Activated CD4-positive, alpha-beta T cell treated with anti-CD3 and anti-CD28 coated beads, Interleukin-2, amount 10 ng/mL, durations not matched to agents 24 days and 14 days (primary cell): ENCODE measurements at places on chromosomes 2 and 18. TPM values are rescaled to one million over a fixed set of nuclear protein-coding genes. Genes with fewer than 3 reads are reported as not detected.

DNA sequence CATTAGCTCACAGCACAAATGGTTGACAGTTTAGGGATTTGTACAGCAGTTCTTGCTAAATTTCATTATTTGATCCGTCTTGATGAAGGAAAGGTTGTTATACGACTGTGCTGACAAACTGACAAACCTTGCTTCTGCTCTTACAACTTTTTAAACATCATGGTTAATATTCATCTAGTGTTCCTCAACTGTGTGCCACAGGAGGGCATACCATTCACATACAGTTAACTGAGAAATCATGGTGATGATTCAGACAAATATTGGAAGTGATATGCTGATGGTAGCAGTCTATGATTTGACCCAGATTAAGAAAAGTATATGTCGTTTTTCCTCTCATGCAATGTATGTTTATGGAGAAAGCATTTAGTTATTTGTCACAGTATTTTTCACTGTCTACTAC, 129.8 kb upstream of the FSIP2 start:
- H3K4me3 ChIP-seq, result no peak overlapping the region
- no peak for DNase-seq
- no peak overlapping the region for H3K27ac ChIP-seq
- H3K36me3 ChIP-seq, result no peaks in the 10 kb centered on the region
- no peaks in the 10 kb centered on the region for H3K4me1 ChIP-seq

DNA sequence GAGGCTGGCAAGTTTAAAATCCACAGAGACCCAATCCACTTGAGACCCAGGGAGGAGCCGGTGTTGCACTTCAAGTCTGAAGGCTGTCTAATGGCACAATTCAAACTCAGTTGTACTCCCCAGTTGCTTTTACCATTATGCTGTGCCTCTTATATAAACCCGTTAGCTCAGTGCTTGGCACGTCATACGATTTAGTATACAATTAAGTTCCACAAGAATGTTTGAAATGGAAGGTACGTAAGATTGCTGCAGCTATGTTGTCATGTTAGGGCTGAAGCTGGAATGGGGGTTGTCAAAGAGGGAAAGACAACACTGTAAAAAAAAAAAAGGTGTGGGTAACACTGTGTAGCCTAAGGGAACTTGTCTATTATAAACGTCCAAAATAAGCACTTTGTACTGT, 30.2 kb downstream of the LIMS1 start:
- peaks cover 8% of the 10 kb centered on the region for H3K36me3 ChIP-seq
- no peaks in the 10 kb centered on the region for H3K27me3 ChIP-seq
- no peak overlapping the region for H3K4me3 ChIP-seq
- no peak for DNase-seq
- peaks cover 10% of the 10 kb centered on the region for H3K4me1 ChIP-seq

DNA sequence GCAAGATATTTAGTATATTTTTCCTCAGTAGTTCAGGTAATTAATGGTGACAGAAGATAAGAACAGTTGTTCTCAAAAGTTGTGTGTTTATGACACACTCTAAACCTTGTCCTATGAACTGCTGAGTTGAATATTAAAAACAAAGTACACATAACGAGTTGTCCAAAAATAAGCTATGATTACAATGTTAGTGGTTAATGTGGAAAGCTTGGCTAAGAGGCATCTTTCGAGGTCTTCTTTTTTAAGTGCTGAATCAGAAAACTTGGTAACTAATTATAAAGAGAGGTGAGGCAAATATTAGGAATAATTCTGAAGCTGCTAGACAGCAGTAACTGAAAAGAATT, 1088.7 kb downstream of the SUCLG1 start:
- no peaks in the 10 kb centered on the region for H3K4me1 ChIP-seq
- H3K27ac ChIP-seq, result no peak overlapping the region
- no peak for DNase-seq
- H3K4me3 ChIP-seq, result no peak overlapping the region
- H3K27me3 ChIP-seq, result no peaks in the 10 kb centered on the region

The MOCOS gene
- total RNA-seq, result 0.21 and 0.57 TPM in 2 replicates

The PLB1 gene
- 0.63 and 1.8 TPM in 2 replicates for total RNA-seq
